DMS153 (cell line): ENCODE measurements at places on chromosomes 16 and 17.

DNA sequence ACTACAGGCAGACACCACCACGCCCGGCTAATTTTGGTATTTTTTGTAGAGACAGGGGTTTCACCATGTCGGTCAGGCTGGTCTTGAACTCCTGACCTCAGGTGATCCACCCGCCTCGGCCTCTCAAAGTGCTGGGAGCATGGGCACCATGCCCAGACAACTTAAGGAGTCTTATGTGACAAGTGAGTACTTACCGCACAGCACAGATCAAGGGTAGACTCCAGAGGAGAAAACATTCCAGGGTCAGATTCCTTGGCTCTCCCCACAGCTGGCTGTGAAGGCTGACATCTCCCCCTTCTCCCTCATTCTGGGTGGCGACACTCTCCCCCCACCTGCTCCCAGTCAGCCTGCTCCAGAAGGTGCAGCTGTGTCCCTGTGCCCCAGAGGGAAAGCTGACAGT, 10.6 kb downstream of the ZSCAN10 start:
- no peak for DNase-seq

GRCh38 chr17:12047681-12048376, 27.2 kb downstream of the MAP2K4 start:
- DNase-seq = no peak

GRCh38 chr17:63033142-63033541, 67.1 kb downstream of the TANC2 start:
- DNase-seq = no peak

- DNase-seq = no peak
Observed at GRCh38 chr16:60651346-60651745, 1384.9 kb downstream of the CDH8 start.

GRCh38 chr16:67883872-67884261, 818 bp upstream of the NRN1L start:
- peak; percentile 10 for DNase-seq

DNA sequence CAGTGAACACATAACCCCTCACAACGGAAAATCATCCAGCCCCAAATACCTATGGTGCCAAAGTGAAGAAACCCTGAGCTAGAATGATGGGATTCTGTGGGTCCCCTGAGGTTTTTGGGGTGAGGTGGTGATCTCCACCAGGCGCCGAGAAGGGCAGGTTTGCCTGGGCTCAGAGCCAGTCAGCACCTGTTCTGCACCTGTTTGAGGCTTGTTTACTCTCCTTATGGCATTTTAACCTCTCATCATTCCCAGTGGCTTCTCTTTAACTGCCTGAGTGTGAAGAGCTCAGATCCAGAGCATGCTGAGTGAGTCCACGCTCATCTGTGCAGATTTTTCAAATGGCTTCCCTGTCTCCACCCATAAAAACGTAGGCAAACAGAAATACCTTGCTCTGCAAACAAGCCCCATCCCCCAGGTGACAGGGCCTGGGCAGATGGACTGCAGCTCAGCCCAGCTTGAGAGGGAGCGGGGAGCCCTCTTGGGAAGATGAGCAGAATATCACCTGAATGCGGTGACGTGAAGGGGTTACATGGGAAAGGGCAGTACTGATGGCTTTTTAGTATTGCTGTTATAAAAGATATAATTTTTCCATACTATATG, 40.1 kb upstream of the CLEC19A start:
- DNase-seq = peak; percentile 98

DNA sequence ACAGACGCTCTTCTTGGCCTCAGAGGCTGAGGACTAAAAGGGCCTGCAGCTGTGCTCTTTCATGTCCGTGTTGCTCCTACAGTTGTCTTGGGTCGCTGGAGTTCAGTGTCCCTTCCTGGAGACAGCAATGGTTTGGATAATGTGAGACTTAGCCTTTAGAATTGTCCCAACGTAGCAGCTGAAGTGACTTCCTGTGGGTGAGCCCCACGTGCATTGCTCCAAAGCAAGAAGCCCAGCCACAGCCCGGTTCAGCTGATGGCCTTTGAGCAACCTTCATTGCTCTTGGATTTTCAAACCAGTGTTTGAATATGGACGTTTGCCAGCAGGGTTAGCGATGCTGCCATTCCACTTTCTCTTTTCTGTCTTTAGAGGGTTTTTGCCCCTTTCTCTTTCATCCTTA, 19.7 kb downstream of the TMEM11 start:
- DNase-seq = no peak

GRCh38 chr17:82076018-82076784, 10.6 kb upstream of the DUS1L start:
- no peak for DNase-seq

DNA sequence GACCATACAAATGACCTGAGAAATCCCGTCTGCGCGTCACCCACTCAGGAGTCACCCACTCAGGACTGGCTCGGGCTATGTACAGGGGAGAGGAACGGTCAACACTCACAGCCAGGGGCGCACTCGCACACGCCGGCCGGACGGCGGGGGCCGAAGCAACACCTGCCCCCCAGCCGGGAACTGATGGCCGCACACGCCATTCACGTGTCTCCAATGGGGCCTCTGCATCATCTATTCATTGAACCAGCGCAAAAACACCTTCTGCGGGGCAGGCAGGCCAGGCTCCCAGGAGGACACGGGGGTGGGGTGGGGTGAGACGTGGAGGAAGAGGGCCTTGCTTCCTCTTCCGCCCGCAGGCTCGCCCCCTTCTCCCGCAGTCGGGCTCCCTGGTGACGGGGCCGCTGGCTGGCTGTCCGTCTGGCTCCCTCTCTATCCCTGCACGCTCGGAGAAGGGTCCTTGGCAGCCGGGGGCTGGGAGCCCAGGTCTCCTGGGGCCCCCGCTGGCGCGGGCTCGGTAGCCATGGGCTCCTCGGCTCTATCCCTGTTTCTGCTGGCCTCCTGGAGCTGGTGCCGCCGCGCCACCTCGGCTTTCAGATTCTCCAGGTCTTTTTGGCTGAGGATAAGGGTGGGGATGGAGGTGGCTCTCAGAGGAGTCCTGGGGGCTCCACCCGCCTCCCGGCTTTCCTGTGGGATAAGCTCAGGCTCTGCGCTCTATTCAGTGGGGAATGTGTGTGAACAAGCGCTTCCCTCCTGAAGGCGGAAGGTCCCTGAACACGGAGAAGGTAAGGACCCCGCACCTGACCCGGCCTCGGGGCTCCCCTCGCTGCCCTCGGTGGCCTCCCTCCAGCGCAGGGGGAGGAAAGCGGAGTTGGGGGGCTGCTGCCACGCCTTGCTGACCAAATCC, 21.1 kb downstream of the CLUH start:
- no peak for DNase-seq

- no peak for DNase-seq
Observed at GRCh38 chr16:71727551-71728324, 3.2 kb upstream of the PHLPP2 start.

DNA sequence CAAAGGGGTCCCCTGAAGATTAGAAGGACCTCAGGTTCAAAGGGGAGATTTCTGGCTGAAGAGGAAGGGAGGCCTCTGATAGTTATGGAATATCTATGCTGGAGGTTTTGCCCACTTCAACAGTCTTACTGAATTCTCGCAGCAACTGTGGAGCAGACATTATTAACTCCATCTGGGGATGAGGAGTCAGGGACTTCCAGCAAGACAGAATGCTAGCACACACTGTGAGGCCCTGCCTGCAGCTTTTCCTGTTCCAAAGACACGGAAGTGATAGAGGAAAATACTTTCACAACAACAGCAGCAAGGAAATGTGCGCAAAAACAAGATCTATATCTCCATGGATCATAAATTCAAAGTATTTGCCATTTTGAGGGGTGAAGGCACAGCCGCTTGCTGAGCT, 72.8 kb downstream of the RPH3AL start:
- DNase-seq = no peak

DNA sequence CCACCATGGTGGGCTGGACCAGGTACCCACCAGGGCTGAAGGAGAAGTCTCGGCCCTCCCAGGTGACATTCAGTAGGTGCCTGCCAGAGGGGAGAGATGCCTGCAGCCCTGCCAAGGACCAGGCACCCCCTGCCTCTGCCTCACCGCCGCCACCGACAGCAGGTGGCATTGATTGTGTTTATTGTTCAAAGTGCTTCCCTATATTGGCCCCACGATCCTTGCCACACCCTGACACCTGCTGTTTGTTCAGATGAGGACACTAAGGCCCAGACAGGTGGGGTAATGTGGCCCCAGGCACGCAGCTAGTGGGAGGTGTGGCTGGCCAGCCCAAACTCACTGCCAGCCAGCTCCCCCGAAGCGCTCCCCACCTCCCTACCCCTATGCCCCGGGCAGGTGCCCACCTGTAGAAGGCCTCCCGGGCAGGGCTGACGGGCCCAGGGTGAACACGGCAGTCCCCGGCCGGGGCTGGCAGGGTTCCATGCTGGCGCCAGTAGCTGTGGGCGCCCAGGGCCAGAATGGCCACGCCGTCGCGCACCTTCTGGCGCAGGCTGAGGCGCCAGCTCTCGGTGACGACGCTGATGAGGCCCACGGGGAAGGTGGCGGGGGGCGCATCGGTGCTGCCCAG, 8.0 kb downstream of the GRIN2C start:
- peak; percentile 63 for DNase-seq

GRCh38 chr17:75897160-75898019, 639 bp upstream of the TRIM65 start:
- no peak for DNase-seq

GRCh38 chr17:78128551-78129350, at the start of gene TMC6:
Gene TMC6, minus strand, starts transcription at chr17:78128755. Its CDS starts 1,923 bp downstream, at chr17:78126832.
- DNase-seq = peak; percentile 71

- DNase-seq = no peak
Observed at GRCh38 chr16:11361701-11362451, 16.6 kb downstream of the RMI2 start.

DNA sequence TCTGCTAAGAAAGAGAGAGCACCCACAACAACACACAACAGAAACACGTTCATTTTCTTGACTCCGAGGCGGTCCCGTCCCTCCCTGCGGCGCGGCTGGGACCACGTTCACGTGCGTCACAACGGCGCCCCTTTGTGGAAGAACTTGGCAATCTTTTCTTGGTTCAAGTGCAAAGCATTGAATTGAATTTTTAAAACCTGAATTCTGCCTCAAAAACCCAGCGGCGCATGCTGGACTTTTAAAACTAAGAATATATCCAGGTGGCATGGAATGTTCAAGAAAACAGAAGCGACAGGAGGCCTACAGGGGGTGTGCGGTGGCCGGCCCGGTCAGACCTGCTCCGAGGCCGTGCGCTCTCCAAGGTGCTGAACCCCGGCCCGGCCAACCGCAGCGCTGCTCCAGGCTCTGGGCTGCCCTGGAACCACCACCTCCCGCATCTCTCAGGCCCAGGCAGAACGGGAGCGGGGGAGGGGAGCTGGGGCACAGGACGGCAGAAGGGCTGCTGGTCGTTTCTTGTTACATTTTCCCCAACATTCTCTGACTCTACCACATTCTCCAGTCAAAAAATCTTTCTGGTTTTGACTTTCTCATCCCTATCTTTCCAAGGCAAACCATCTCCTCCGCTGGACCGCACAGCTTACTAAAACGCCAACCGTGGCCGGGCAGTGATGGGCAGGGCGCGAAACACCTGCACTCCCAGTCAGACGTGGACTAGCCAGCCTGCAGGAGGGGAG, 3.4 kb upstream of the HEXD start:
- no peak for DNase-seq

DNA sequence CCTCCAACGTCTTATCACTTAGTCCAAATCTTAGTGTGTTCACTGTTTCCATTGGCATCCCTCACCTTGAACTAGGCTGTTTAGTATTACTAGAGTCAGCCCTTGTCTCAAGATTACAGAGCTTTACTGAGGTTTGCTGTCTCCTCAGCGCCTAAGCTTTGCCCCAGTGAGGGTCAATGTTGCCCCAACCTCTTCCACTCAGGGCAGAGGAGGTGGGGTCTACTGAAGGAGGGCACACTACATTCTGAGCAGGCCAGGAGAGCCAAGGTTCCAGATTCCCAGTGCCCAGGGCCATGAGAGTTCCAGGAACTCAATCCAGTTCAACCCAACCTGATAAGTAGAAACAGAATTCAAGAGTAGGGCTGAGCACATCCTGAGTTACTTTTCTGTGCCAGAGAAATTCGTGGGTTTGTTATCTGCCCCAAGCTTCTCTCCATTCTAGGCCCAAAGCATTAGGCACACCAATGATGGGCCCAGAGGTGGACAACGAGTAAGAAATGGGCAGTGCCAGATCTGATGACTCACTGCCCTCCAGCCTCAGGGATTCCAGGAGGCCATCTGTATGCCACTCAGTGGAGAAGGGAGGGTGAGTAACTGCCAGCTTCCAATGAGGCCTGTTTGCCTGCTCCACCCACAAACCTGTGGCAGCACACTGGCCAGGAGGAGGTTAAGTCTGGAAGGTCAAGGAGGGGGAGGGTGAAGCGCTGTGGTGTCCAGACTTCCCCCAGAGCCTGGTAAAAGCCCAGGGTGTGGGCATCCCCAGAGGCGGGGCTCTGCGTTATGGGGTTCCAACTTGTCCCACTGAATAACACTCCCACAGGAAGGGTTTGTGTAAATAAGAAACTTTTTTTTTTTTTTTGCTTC, 8.2 kb downstream of the TUBG2 start:
- no peak for DNase-seq

GRCh38 chr17:82267575-82268379, 5.7 kb downstream of the CSNK1D start:
- DNase-seq = no peak

- DNase-seq = no peak
Observed at GRCh38 chr17:39751016-39751543, 13.3 kb downstream of the GRB7 start.

DNA sequence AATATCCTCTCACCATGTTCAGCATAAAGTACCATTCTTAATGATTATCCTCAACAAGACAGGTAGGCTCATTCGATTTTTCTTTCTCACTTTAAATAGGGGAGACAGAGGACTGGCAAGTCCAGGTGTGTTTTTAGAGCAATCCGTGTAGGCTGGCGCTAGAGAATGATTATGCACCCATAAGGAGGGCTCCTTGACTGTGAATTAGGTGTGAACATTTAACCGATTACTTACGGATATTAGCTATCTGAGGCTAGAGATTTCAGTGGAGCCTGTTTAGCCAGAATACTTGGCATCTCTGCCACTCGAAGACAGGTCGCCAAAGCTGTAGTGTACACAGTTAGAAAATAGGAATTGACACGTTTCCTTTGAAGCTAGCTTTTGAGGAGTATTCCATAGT, 1.9 kb downstream of the SEC14L1 start:
- DNase-seq = no peak

- no peak for DNase-seq
Observed at GRCh38 chr17:33990943-33991706, 264.0 kb upstream of the CCL2 start.

GRCh38 chr17:8791910-8792270, 7.3 kb downstream of the MFSD6L start:
- no peak for DNase-seq

DNA sequence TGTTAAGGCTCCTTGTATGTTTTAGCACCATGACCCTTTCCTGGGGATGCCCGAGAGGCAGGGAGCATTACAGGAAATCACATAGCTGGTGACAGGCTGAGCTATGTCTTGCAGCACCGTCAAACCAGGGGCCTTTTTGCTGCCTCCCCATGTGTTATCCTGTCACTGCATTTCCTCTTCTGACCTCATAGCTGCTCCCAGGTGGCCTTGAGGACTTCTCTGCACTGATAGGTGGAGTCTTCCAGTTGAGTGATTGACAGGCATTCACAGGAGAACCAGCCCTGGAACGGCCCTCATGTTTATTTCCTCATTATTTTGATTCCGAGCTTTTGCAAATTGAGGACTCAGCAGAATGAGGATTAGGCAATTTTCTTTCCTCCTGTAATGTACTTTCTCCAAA, 349.6 kb downstream of the HAPSTR1 start:
- DNase-seq = peak; percentile 67
